ENCODE measurements at places on chromosomes 7 and 10.

GRCh38 chr10:77526868-77527617, 110.6 kb downstream of the KCNMA1 start:
- no peak for DNase-seq

- no peak for DNase-seq
These were observed 30.6 kb downstream of the CISD1 start for GRCh38 chr10:58299580-58299979.

DNA sequence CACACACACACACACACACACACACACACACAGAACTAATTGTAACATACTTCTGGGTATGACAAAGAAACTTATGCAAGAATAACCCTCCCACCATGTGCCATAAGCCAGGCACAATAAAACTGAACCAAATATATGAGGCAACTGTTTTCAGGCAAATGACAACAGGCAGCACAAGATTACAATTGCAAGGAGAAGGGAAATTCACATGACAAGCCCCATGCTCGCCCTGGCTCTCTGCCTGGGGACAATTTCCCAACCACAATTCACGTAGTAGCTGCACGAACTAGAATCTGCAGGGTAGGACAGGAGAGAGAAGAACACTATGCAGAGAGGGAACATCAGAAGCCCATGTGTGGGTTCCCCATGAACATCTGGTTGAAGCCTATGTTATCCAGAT, 143.3 kb downstream of the CALN1 start:
- no peak for DNase-seq

- DNase-seq, result no peak
These were observed 8.3 kb upstream of the ATP6V1F start for GRCh38 chr7:128854396-128854795.

DNA sequence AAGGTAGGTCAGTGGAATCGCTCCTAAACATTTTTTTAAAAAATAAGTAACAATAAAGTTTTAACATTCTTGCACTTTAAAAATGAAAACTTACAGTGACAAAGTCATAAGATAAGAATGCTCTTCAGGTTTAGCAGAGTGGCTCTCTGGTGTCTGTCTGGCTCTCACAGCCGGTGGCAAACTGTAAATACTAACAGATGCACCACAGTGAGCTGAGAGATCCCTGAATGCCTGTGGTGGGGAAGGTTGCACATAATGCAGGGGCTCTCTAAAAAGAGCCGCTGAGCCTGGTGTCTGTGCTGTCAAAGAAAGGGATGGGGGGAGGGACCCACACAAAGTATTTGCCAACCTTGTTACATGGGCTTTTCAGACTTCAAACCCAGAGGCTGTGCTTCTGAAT, 498.3 kb downstream of the CCSER2 start:
- DNase-seq, result no peak

GRCh38 chr7:40418983-40419382, 284.2 kb downstream of the SUGCT start:
- DNase-seq, result no peak

DNA sequence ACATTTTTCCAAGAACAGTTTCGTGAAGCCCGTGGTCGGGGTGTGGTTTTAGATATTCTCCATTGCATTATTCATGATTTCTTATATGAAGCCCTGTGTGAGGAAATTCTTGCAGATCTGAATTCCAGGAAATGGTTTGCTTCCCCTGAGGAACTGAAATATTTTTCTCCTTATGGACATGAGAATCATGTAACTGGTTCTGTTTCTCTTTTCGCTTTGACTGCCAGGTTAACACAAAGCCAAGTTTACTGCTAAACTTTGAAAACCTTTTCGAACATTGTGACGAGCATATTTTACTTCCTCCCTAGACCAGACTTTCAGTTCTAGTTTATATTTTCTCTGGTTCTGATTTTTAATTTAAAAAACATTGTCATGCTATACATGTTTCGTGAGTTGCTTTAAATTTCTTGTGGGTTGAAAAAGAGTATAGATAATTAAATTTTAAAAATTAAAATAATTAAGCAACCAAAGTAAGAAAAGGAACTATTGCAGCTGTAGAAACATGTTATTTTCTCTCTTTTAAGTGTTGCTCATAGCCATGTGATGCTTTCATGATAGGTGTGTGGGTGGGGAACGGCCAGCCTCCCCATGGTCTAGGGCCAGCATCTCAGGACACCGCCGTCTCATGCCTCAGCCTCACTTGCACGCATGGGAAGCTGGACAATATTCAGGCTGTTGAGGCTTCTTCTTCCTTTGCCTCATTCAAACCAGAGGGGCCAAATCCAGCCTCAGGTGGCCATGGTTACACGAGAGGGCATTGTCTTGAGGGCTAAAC, 97.1 kb downstream of the CREB5 start:
- peak; percentile 36 for DNase-seq

DNA sequence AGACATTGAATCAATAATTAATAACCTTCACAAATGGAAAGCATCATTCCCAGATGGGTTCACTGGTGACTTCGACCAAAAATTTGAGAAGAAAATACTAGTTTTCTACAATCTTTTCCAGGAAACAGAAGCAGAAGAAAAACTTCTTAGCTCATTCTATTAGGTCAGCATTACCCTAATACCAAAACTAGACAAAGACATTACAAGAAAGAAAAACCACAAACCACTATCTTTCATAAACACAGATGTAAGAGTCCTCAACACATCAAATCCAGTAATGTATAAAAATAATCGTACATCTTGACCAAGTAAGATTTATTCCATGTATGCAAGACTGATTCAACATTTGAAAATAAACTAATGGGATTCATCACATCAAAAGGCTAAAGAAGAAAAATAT, 64.0 kb upstream of the CDK1 start:
- no peak for DNase-seq

Data from pulmonary artery endothelial cell (primary cell).